ENCODE measurements at places on chromosomes 5 and 9.
A peak's percentile ranks its signal among the peaks of the same experiment; 100 is the strongest.

DNA sequence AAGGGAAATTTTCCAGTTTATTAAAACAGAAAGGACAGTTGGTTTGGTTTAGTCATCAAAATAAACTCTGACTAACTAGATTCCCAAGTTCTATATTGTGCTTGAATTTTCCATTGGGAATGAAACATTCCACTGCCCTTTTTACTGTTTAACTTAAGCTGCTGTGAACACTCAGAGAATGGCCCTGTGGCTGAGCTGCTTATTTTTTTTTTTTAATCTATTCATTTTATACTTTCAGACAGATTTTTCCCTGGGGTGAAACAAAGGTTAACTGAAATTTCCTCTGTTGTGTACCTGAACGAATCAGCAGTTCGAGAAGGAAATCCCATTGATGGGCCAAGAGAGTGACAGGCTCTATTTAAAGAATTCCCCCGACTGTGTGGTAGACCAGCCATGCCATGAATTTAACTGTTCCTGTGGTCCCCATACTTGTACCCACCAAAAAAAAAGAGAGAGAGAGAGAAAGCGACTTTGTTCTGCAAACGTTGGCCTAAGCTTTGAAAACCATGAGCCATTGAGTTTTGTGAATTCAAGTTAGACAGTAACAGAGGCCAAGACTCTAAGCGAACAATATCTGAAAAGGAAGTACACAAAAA lies 138.7 kb upstream of the GRHPR start:
- peak; percentile 39 for DNase-seq

DNA sequence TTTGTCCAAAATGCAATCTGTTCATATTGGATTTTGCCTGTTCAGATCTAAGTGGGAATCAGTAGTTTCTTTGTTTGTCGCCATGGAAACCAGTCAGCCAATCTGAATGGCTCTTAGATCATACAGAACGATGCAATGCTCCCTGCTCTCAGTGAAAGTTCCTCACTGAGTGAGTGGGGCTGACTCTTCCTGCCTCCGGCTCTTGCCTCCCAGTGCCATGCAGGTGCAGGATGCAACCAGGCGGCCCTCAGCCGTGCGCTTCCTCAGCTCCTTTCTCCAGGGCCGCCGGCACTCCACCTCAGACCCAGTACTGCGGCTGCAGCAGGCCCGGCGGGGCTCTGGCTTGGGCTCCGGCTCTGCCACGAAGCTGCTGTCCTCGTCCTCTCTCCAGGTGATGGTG lies at the start of gene PTPDC1:
TSS of gene PTPDC1 (plus strand) at position 151 of the 400 bp plus-strand sequence. CDS start at position 218, 67 bp downstream.
- peak; percentile 61 for DNase-seq

GRCh38 chr9:15160673-15161072 lies 146.3 kb downstream of the TTC39B start:
- DNase-seq, result no peak

- peak; percentile 87 for DNase-seq
Observed at GRCh38 chr9:2621722-2622460, at the start of gene VLDLR. Gene VLDLR (plus strand): TSS chr9:2621787. CDS start chr9:2622190, 403 bp downstream.

DNA sequence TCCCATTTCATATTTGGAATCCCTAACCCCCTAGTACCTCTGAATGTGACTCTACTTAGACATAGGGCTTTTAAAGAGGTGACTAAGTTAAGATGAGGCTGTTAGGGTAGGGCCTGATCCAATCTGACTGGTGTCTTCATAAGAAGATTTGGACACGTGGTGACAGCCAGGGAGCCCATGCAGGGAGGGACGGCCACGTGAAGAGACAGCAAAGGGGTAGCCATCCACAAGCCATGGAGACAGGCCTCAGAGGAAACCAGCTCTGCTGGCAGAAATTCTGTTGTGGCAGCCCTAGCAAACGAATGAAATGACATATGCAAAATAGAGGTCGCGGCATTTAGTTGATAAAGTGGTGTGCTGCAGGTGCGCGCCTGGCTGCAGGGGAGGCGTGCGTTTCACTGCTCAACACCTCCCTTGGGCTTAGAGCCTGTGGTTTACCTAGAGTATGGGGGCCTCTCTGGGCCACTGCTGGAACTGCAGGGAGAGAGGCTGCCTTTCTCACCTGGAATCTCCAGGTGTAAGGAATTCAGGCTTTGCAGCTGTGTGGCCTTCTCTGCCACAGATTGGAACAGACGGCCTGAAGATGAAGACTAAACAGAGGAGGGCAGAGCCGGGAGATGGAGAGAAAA lies 7.1 kb upstream of the AFAP1L1 start:
- DNase-seq, result peak; percentile 38

GRCh38 chr5:98765815-98766214 lies 7.6 kb upstream of the RGMB start:
- DNase-seq, result no peak

DNA sequence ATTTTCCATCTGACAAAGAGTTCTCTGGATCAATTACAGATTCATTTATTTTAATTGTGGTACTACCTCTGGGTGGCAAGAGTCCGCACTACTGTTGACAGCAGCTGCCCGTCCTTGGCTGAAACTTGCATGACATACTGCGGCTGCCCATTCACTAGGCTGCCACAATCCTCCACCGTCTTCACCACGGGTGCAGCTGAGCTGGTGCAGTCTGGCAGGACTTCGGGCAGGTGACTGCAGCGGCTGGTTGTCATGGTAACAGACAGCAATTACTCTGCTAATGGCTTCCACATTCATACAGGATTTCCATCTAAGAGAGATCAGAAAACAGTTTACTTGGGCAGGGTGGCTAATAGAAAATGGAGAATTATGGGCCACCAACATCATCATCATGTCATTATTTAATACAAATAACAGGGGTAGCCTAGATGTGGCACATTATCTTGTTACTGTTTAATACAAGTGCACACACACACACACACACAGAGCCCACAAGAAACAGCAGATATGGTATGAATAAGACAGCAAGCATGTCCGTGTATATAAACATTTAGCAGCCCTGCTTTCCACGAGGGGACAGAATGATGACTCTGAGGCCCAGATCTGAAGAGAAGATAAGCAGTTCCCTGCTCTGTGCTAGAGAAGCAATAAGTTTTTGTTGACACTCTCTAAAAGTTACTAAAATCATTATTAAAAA lies 112.3 kb downstream of the MARCHF3 start:
- DNase-seq, result peak; percentile 65

GRCh38 chr5:131581702-131582101 lies 53.3 kb downstream of the RAPGEF6 start:
- DNase-seq, result no peak

GRCh38 chr9:88593537-88594185 lies 58.7 kb downstream of the NXNL2 start:
- peak; percentile 59 for DNase-seq

DNA sequence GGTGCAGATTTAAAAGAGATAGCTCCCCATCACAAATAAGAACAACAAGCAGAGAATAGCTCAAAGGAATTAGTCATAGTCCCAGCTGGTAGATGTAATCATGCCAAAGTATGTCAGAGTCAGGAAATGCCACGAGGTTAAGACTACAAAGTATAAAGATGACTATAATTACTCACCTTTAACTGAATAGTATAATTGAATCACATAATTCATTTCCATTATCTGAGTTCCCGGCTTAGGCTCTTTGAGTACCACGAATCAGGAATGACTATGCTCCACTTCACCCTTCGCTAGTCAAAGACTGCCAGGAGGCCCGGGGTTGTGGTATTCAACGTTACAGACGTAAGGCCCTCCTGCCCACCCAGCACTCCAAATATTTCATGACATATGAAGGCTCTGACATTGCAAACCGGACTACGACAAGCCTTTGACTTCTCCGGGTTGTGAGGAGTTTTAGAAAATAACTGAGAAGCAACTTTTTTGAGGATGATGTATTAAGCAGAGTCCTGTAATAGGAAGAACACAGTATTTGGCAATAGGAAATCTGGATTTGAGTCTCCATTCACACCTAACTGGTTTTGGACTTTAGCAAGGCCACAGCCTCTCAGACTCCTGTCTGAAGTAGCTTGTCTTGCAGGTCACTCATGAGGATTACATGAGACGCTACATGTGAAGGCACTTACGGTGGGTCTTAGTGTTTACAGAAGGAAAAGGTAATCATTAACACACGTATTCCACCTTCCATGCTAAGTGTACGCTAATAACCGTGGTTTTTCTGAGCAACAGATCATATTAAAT lies 64.6 kb downstream of the ENC1 start:
- DNase-seq, result no peak

Measured in retina (tissue), 1 donor.